Stomach (tissue), 19 donors: ENCODE measurements at places on chromosomes 13 and 19.

DNA sequence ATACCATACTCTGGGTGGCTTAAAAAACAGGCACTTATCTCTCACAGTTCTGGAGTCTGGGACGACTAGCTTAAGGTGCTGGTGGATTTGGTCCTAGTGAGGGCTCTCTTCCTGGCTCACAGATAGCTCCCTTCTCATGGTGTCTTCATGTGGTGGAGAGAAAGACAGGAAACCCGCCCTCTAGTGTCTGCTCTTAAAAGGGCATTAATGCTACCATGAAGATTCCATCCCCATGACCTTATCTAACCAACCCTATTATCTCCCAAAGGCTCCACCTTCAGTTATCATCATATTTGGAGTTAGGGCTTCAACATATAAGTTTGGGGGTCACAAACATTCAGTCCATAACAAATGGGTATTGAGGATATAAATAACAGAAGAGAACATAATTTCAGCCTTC is 139.4 kb downstream of the HS6ST3 start:
- no peak for DNase-seq

DNA sequence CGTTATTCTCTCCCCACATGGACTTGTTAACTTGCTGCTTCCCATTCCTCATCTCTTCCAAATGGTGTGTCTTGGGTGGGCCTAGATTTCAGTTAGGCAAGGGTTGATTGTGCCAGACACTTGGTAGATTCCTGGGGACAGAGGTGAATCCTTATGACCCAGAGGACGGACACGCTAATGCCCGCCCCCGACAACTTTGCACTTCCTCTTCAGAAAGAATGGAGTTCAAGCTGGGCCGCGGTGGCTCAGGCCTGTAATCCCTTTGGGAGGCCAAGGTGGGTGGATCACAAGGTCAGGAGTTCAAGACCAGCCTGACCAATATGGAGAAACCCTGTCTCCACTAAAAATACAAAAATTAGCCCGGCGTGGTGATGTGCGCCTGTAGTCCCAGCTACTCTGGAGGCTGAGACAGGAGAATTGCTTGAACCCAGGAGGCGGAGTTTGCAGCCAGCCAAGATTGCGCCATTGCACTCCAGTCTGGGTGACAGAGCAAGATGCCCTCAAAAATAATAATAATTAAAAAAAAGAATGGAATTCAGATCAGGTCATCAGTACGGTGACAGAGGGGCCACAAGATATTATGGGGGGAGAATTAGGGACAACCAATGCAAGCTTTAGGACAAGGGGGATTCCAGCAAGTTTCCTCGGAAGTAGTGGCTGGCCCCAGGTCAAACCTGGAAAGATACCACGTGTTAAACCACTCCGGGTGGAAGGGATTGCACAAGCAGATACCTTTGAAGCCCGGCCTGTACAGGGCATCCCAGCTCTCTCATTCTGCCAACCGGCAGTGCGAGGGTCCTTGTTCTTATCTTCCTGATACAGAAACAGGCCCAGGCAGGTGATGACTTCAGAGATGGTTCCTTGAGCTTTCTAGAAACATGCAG is 2.7 kb downstream of the MYO9B start:
- DNase-seq, result no peak

GRCh38 chr19:53785196-53785889 is 38.8 kb downstream of the NLRP12 start:
- peak; percentile 5 for DNase-seq

- peak; percentile 69 for DNase-seq
Observed at GRCh38 chr13:30569901-30570576, 47.7 kb upstream of the USPL1 start.

DNA sequence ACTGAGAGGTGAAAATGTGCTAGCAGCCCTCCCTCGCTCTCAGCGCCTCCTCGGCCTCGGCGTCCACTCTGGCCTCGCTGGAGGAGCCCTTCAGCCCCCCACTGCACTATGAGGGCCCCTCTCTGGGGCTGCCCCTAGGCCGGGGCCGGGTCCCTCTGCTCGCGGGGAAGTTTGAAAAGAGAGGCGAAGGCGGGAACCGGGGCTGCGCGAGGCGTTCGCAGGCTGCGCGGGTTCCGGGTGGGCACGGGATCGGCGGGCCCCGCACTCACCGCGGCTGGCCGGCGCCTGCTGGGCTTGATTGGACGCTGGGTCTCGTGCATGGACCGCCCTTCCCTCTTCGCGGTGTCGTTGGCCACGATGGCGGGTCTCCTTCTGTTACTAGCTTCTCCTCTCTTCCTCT is 29.3 kb downstream of the C1QTNF9 start:
- DNase-seq, result no peak

GRCh38 chr19:51652266-51652665 is 5.6 kb upstream of the SIGLEC14 start:
- no peak for DNase-seq

DNA sequence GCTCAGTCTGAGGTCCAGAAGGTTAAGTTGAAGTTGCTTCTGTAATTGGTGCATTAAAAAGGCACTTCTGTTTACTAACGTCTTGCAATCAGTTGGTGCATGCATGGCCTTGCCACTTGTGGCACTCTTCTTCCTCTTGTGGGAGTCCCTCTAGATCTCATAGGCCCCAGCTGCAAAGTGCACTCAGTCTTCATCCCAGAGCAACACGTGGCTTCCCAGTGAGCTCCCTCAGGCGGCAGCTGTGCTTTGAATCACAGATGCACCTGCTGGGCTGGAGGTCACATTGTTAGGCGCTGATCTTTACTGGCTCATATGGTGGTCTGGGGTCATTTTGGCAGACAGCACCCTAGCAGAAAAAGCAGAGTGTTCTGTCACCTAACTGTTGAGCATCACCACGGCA is 215.7 kb downstream of the ZNF536 start:
- no peak for DNase-seq

DNA sequence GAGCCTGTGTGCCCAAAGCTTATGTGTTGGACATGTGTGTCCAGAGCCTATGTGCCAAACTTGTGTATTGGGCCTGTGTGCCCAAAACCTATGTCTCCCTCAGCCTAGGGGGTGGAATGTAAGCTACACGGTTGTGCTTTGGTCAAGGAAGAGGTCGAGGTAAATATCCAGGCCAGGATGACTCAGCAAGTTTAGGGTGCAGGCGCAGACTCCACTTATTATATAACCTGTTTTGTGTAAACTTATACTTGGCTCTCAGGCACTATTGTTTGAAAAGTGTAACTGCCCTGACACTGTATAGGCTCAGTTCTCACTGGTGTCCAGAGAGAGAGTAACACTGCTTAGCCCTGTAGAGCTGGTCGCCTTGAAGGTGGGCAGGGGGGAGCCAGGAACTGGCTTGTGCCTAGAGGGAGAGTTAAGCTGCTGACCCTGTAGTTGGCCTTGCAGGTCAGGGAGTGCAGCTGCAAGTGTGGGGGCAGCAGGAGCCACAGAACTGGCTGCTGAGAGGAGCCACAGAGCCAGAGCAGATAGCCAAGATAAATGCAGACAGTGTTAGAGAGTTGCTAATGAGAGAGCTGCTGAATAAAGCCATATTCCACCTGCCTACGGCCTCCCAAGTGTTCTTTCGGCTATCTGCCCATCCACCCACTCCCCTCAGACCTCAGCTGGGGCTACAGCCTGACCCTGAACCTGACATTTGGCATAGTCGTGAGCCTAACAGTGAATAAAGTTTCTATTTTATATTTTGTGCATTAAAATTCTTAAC is 517.2 kb upstream of the SLITRK1 start:
- no peak for DNase-seq

GRCh38 chr19:49189259-49189658 is 31.7 kb downstream of the TRPM4 start:
- DNase-seq, result no peak

GRCh38 chr13:98509271-98510155 is 67.4 kb downstream of the STK24 start:
- peak; percentile 66 for DNase-seq

- DNase-seq, result peak; percentile 61
Observed at GRCh38 chr13:112943309-112944125, 25.5 kb upstream of the MCF2L start.

DNA sequence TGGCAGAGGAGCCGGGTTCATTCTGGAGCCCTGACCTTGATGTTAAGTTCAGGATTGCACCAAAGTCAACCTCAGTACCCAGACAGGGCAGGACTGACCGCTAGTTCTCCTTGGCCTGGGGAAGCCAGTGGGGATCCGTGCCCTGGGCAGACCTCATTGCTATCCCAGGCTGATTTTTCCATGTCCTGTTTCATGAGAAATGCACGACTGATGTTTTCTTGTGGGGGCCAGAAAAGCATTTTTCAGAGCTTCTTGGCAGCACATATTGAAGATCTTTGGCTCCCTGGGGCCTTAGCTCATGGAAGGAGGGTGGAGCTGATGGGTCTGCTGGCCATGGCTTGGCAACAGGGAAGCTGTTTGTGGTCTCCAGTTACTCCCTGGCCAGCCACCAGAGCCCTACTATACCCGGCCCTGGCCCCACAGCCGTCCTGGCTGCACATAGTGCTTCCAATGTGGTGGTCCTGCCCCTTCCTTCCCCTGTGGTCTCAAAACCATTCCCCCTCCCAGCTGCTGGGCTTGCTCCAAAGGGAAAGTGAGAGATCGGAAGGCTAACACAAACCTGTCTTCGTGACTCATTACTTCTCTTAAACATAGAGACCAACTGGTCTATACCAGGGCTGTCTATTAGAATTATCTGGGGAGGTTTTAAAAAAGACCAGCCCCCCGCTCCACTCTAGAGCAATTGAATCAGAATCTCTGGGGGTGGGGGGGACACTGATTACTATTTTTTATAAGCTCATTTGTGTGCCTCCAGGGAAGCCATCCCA is 11.2 kb downstream of the IL17D start:
- DNase-seq, result no peak

DNA sequence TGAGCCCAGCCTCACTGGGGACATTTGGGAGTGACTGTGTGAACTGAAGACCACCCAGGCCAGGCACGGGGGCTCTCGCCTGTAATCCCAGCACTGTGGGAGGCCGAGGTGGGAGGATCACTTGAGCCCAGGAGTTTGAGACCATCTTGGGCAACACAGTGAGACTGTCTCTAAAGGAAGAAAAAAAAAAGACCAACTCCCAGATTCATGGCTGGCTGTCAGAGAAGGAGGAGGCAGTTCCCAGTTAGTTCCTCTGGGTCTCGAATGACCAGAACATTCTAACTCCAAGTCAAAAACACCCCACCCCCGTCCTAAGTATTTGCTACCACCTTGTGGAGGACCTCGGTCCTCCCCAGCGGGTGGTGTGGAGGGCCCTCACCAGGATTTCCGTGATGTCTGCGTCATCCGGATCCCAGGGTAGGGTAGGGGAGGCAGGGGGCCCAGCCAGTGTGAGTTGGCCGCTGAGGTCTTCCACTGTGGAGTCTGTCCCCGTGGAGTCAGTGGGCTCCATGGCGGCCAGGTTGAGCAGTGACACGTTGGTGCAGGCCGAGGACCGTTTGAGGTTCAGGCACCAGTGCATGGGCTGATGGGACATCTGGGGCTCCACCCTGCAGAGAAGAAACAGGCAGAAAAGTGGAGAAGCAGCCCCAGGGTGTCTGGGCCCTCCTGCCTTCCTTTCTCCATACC is 1.3 kb downstream of the TSKS start:
- DNase-seq, result peak; percentile 66

DNA sequence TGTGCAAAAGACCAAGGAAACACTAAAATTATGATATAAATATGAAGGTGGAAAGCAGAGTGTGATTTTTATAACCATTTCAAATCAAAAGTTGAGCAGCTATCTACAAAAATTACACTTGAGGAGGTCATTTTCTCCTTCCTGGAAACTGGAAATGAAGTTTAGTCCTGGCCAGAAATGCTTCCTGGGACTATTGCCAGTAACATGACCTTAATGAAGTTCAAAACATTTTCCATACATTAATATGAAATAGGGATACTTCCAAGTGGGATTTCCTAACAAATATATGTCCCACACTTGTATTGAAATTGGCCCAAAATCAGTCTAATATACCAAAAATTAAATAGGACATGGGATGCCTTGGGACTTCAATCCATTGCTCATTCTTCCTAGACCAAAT is 1556.8 kb upstream of the MIR17HG start:
- no peak for DNase-seq

GRCh38 chr19:8333767-8334457 is 9.2 kb downstream of the KANK3 start:
- peak; percentile 30 for DNase-seq

- peak; percentile 76 for DNase-seq
Observed at GRCh38 chr19:48354332-48354992, 9.3 kb downstream of the TMEM143 start.

DNA sequence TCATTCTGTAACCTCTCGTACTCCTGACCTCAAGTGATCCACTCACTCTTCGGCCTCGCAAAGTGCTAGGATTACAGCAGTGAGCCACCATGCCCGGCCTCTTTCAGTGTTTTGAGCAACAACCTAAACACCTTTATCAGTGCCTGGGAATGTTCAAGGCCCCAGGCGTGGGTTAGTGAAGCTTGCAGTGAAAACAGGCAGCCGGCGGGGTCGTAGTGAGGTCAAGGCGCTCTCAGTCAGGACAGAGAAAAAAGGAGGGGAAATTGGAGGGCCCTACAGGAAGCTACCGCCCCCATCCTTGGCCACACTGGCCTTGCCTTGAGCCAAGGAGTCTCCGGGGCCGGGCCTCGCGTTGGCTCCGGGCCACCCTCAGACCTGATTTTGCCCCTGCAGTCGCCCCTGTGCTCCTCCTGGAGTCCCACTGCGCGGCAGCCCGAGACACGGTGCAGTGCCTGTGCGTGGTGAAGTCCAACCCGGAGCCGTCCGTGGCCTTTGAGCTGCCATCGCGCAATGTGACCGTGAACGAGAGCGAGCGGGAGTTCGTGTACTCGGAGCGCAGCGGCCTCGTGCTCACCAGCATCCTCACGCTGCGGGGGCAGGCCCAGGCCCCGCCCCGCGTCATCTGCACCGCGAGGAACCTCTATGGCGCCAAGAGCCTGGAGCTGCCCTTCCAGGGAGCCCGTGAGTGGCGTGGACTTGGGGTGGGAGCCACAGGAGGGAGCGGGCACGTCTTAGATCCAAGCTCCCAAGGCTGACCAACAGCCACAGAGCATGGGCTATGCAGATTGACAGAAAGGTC is 17.7 kb downstream of the MAG start:
- no peak for DNase-seq

DNA sequence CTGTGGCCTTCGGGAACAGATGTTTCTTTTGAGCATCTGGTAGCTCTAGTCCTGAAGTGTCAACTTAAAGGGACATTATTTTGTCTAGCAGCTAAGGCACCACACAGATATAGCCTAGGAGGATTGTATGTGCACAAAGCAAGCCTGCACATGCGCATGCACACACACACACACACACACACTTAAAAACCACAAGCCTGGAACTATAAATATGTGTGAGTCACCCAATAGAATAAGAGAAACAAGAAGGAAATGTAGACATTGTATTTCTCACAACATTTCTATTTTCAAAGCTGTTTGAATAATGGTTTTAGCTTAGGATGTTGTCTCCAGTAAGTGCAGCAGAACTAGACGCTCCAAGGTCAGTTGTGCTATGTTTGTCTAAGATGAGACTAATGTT is 516.5 kb downstream of the SUCLA2 start:
- DNase-seq, result peak; percentile 7

GRCh38 chr19:1486720-1487575 is 3.2 kb downstream of the PCSK4 start:
- peak; percentile 5 for DNase-seq

GRCh38 chr19:35556025-35556590 is 7.3 kb downstream of the ATP4A start:
- DNase-seq, result no peak
